ENCODE measurements at places on chromosomes 12 and 14. TPM values are rescaled to one million over a fixed set of nuclear protein-coding genes. Genes with fewer than 3 reads are reported as not detected.

Gene FOXN4
- polyA plus RNA-seq = not detected

Gene SRGAP1
- polyA plus RNA-seq = 0.07 TPM

Gene SPRYD4
- 1.1 TPM for polyA plus RNA-seq

Gene MYF6
- not detected for polyA plus RNA-seq

Gene MED6
- 40.3 TPM for polyA plus RNA-seq
